ENCODE measurements at places on chromosomes 3 and 15.

DNA sequence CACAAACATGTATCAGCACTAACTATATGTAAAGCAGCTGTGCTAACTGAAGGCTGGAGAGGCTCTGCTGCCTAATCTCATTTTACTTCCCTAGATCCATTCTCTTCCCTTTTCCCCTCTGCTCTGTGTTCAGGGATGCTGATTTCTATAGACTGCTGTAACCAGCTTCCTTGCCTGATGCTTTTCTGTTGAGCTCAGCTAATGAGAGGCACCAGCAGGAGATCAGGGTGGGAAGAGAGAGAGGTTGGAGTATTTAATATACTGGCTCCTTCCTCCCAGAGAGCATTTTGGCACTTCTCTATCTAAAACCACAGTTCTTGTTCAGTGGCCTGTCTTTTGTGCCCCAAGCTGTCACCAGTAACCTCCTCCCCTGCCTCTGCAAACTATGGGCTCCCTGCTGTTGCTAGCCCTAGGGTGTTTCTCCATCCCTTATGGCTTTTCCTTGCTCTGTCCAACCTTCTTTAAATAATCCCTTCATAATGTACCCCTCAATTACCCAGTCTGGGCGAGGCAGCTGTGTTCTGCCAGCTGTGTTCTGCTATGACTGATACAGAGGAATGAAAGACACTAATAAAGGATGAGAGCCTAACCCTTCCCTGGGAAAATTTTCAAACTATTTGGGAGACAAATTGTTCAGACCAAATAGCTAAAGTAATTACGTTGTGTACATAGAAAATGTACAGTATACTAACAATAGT, 69.5 kb downstream of the CADPS start:
- DNase-seq, result no peak

GRCh38 chr3:171874251-171874681, 31.1 kb downstream of the TMEM212 start:
- no peak for DNase-seq

DNA sequence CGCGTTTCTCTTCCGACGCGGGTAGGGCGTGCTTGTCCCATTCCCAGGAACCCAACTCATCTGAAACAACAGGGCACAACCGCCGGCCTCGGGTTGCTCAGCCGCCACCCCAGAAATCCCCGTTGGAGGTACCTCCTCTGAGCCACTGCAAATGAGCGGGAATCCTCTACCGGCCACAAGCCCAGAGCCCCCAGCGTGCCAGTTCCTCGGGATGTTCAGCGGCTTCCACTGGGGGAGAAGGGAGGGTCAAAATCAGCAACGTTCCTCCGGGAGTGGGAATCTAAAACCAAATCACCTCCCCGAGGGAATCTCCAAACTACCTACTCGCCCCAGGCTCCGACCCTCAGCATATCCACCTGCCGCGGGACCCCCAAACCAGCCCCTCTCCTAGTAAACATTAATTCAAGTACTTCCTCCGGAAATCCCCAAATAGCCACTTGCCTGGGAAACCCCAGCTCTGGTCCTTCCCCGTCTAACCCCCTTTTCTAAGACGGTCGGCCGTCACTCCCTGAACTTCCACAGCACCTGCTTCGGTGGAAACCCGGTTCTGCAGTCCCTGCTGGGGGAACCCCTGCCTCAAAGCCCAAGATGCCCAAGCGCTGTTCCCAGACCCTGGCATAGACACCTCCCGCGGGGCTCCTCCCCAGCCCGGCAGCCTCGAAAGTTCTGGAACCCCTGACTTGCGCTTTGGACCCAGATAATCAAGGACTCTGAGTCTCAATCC, 887 bp downstream of the OXTR start:
- DNase-seq, result no peak

DNA sequence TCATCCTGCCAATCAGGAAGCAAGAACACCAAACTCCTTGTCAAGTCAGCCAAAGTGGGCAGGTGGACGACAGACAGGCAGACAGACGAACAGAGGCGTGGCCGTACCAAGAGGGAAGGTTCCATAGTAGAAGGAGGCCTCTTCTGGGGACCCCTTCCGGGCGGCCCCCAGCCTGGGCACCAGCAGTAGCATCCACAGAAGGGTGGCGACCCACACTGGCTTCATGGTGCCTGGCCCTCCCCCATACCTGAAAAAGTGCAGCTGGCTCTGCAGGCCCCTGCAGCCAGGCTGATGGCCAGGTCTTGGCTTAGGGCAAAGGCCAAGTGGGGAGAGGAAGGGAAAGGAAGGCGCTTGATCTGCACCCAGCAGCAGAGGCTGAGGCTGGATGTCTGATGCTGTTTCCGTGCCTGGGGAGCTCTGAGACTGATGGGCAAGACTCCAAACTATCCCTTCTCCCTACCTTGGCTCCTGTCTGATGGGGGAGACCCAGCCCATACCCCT, 607 bp downstream of the LCTL start:
- DNase-seq, result no peak

- DNase-seq, result no peak
Measured at GRCh38 chr3:75272691-75273090, 391.4 kb upstream of the FRG2C start.

DNA sequence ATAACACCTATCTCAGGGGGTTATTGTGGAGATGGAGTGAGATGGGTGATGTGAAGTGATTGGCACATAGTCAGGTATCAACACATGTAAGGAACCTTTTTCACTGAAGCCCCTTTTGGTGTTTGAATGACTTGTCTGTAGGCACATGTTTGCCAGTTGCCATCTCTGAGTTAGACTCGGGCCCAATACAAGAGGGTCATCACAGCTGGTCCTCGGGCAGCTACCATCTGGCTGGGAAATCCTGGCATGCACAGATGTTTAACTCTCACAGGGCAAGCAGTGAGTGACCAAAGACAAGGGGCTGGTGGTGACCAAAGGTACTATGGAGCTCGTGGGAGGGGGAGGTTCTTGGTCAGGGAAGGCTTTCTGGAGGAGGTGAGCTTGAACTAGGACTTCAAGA, 118.8 kb downstream of the CLSTN2 start:
- DNase-seq, result no peak

DNA sequence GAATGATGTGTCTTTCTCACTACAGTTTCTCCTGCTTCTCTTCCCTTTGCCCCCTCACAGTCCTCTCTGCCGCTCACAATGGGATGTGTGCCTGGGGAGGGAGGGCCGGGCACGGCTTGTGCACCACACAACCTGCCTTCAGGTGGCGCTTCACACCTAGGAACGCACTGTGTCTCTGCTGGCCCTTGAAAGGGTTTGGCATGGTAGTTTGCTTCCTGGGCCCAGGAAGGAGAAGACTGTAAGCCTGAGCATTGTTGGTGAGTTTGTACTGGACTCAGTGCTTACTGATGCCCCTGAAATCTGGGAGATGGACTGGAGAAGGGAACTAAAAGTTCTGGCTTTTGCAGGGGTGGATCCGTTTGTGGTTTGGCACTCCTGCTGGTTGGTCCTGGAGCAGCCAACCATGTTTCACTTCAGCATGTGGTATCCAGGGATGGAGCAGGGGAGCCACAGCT, 9.2 kb downstream of the ALPK3 start:
- no peak for DNase-seq

- no peak for DNase-seq
Measured at GRCh38 chr3:14431452-14431916, 29.1 kb downstream of the SLC6A6 start.

DNA sequence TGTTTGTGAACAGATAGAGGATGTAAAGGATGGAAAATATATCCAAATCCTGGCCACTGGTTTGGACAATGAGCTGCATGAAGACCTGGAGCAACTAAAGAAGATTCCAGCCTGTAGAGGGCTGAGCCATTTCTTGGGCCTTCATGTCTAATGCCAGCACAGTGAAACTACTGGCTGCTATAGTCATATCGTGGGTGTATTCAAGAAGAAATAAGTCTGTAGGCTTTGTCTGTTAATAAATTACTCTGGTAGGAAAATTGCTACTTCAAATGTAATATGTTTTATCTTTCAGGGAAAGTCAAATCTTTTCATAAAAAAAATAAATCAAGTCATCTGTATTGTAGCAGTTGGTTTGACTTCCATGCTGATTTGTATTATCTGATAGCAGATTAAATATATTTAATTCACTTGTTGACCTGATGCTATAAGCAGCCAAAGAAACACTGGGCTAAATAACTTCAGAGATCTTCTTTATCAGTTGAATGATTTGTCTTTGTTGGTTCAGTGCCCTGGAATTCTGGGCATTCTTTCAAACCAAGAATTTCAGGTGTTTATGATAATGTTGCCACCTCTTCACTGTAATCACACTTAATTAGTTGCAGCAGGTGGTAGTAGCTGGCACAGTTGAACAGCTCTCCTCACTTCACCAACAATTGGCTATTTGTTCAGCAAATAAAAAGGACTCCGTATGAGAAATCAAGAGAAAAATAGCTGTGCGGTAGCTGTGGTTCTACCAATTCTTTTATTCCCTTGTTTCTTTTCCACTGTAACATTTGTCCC, 1109.5 kb downstream of the NSUN3 start:
- DNase-seq, result no peak

GRCh38 chr3:152786977-152787681, 47.8 kb upstream of the P2RY1 start:
- DNase-seq, result no peak

GRCh38 chr3:19215427-19215826, 67.1 kb downstream of the KCNH8 start:
- no peak for DNase-seq

- DNase-seq, result no peak
Measured at GRCh38 chr3:118146658-118147375, 887.8 kb downstream of the IGSF11 start.

DNA sequence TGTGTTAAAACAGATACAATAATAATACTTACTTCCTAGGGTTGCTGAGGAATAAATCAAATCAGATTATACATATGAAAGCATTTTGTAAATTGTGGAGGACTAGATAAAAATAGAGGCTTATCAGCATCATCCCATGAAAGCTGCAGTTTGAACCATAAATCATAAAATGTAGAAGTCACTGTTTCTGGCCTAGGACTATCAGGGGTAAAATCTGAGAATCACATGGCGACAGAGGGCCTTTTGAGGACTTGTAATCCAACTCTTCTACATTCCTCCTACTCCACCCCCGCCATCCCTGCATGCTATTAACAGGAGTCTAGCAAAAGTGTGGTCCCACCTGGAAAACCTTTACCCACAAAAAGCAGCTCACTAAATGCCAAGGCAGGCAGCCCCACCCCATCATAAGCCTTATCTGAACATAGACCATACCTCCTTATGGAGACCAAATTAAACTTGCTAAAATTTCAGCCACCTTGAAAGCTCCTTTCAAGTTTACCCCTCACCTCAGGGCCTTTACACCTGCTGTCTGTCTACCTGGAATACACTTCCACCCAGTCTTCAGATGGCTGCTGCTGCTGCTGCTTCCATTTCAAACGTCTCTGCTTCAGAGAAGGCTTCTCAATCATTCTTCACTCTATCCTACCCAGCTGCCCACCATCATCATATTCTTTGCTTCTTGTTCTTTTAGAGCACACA, 11.5 kb downstream of the MB21D2 start:
- no peak for DNase-seq

DNA sequence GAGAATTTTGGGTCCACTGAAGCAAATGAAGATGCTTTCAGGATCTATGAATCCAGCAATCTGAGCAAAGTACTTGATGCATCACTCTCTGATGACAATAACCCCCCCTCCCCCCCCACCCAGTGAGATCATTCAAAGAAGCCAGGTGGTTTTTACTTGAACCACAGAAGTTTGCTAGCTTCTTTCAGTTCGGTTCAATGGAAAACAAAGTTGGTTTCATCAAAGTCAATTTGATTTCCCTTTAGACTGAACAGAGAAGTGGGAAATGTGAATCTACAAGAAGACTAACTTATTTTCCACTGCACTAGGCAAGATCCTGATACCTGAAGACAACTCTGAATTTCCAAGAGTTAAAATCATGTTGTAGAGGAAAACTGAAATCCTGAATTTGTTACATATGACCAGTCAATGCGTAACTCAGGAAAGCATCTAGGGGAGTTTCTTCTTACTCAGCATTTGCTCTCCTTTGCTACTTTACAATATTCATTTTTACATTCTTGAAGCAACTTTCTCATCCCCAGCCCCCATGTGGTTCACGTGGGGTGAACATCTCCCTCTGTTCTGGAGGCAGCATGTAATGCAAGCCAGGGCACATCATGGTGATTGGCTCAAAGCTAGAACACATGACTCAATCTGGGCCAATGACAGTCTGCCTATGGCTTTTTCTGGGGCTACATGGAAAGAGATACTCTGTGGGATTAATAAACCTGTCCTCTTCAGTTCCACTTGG, 572.6 kb downstream of the FOXP1 start:
- DNase-seq, result peak; percentile 77
